Lower lobe of right lung (tissue), 2 donors: ENCODE measurements at places on chromosomes 2 and 18.

DNA sequence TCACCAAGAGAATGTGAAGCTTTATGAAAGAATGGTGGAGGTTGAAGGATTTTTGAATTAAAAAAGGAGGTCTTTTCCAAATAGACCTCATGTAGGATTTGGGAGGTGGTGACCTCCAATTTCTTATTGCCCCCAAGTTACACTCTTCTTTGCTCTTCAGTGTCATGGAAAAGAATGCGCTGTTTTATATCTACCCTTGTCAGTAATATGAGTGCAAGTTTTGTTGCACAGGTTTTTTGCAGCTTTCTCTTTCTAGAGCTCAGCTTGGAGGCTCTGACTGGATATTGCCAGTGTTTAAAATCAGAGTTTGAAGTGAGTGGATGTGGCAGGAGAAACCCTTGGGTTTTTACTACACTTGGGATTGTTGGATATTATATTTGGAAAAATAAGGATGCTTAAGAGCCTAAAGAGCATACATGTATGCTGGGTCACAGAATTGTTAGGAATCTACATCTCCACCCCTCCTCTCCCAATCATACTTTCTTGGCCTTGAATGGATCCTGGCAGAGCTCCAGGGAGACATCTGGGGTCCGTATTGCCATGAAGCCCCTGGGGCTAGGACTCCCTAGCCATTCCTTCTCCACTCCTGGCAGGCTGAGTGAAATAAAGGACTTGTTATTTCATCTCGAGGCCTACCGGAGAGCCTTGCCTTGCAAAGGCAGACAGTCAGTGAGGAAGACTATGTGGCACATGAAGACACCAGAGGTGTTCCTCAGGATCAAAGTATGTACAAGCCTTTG, 43.8 kb downstream of the APOB start:
- no peak for DNase-seq

DNA sequence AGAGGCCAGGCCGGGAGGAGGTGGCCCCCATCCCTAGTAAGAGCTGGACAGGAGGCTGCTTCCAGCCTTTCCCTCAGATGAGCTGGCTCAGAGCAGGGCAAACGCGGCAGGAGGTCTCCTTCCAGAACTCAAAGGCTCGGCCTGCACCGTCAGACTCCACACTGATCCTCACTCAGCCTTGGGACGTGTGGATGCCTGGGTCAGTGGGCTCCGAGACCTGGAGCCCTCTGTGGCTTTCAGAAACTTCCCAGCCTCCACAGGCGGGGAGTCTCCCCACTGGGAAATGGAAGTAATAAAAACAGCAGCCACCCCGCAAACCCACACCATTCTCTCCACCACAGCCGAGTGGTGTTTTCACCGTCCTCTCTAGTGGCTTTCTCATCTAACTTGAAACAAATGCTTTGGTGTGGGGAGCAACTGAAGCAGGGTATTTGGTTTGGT, 54.3 kb downstream of the INPP5D start:
- no peak for DNase-seq

DNA sequence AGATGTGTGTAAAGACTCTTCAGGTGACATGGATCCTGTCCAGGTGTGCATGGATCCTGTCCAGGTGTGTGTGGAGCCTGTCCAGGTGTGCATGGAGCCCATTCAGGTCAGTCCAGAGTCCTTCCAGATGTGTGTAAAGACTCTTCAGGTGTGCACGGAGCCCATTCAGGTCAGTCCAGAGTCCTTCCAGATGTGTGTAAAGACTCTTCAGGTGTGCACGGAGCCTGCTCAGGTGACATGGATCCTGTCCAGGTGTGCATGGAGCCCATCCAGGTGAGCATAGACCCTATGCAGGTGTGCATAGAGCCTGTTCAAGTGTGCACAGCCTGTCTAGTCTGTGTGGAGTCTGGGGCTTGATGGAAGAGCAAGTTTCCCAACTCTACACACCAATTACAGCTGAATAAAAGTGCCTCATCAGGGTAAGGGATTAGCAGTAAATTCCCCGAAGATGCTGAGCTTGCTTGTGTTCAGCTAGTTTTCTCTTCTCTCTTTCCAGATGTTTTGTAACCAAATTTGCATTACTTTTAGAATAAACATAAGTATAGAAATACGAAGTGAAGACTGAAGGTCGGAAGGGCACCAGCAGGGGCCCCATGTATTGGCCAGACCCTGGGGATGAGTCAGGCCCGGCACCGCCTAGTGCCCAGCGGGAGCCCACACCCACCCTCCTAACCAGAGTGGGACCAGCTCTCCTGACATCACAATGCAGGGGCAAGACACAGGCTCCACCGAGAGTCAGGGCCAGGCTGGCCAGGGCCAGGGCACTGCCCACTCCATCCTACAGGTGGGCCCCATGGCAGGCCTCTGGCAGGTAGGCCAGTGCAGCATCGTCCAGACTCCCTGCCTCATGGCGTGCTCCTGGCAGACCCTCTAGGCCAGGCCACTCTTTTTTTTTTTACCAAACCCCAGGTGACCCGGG, 38.6 kb upstream of the GPC1 start:
- peak; percentile 26 for DNase-seq

DNA sequence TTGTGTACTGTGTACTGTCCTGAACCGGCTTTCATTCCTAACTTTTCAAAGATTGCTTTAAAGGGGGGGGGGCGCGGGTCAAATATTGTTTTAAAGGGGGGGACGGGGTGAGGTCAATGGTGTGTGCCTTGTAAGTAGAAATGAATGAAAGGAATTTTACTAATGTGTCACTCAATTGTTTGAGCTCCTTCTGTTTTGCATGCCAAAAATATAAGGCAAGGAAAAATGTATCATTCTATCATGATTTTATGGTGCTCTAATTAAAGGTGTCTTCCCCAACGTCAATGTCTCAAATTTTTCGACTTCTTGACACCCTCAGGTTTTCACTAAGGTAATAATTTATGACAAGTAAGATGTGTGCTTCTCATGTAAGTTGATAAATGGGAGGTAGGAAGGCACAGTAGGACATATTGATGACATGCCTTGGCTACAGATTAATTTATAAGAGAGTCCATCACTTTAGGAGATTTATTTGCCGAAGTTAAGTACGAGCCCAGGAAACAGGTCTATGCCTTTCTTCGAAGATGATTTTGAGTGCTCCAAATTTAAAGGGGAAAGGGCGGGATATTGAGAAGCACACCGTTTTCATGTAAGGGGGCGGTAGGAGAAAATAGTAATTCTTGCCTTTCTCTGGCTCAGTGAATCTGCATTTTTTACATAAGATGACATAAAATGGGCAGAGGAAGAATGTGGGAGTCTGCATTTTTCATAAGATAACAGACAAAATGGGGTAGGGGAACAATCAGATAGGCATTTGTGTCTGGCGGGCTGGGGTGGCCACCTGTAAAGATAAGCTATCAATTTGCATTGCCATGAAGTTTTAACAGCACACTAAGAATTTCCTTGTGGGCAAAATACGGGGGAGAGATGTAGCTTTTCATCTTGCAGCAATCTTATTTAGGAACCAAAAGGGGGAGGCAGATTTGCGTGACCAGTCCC, 1.2 kb upstream of the TRAPPC8 start:
- no peak for DNase-seq

GRCh38 chr2:150063432-150063889, 424.0 kb downstream of the RND3 start:
- no peak for DNase-seq
